Activated T-helper 1 cell treated with anti-CD3 and anti-CD28 coated beads, Interleukin-2, amount 50 U/mL, for 16 hours (primary cell): ENCODE measurements at places on chromosomes 6 and 20.

- DNase-seq, result no peak
Observed at GRCh38 chr6:6564154-6564553, 24.4 kb upstream of the LY86 start.

GRCh38 chr20:8913456-8913855 lies 155.4 kb upstream of the PLCB4 start:
- DNase-seq, result no peak

DNA sequence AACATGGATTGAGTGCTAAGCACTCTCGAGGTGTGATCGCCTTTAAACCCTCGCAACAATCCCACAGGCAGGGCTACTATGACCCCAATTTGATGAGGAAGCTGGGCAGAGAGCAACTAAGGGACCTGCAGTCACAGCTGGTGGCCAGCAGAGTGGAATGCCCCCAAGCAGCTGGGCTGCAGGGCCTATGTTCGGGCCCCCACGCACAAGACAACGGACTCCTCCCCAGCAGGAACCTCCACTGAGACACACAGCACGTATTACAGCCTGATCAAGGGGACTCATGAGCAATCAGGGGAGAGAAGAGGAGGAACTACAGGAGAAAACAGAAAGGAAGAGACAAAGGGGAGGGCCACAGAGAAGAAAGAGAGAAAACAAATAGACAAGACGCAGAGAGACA lies 21.7 kb downstream of the CST7 start:
- no peak for DNase-seq

GRCh38 chr6:36283608-36284007 lies 13.7 kb downstream of the PNPLA1 start:
- DNase-seq, result no peak

GRCh38 chr6:10626154-10626741 lies 68.2 kb downstream of the C6orf52 start:
- DNase-seq, result no peak

- DNase-seq, result no peak
Observed at GRCh38 chr20:10218536-10219451, at the start of gene SNAP25. Gene SNAP25, plus strand, starts transcription at chr20:10218830. Its CDS starts 56,662 bp downstream, at chr20:10275492.

DNA sequence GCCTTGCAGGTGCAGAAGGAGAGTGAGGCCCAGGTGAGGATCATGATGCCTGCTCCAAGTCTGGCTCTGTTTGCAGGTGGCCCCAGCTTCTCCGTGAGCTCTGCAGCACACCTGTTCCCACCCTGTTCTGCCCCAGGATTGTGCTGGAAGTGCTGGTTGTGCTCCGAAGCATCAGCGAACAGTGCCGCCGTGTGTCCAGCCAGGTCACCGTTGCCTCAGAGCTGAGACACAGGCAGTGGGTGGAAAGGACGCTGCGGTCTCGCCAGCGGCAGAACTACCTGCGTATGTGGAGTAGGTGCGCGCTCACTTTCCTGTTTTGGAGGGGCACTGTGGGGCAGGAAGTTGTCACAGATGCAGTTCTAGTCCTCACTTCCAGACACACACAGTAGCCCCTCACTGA lies 25.0 kb downstream of the ERMARD start:
- DNase-seq, result no peak

DNA sequence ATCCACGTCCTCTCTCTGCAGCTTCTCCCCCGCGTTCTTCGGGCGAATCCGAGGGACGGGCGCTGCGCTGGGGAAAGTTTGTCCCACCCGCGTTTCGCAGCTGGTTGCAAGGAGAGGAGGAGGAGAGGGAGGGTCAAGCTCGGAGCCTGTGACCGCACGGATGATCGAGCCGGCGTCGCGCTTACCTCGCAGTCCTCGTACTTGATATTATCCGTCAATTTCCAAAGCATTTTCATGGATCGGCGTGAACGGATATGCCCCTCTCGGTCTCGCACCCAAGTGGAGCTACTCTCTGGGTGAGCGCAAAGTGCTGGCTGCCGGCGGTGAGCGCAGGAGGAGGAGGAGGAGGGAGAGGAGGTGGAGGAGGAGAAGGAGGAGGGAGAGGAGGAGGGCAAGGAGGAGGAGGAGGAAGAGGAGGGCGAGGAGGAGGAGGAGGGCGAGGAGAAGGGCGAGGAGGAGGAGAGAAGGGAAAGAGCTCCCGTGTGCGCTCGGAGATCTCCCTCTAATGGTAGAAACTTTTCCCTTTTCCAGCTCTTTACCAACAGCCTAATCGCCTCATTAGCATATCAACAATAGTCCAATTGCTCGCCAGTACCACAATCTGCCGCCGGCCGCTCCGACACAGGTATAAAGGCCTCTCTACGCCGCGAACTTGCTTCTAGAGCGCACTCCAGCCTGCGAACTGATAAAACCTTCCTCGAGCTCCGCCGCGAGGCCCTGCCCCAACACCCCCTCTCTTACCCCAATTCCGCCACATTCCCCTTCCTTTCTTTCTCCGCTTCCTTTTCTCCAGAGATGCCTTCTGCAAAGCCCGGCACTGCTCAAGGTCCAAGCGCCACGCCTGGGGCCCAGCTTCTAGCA lies at the start of gene TFAP2A:
TFAP2A (minus strand) TSS at position 319 of the 861 bp plus-strand sequence; CDS start at position 236, 83 bp downstream.
- DNase-seq, result no peak

DNA sequence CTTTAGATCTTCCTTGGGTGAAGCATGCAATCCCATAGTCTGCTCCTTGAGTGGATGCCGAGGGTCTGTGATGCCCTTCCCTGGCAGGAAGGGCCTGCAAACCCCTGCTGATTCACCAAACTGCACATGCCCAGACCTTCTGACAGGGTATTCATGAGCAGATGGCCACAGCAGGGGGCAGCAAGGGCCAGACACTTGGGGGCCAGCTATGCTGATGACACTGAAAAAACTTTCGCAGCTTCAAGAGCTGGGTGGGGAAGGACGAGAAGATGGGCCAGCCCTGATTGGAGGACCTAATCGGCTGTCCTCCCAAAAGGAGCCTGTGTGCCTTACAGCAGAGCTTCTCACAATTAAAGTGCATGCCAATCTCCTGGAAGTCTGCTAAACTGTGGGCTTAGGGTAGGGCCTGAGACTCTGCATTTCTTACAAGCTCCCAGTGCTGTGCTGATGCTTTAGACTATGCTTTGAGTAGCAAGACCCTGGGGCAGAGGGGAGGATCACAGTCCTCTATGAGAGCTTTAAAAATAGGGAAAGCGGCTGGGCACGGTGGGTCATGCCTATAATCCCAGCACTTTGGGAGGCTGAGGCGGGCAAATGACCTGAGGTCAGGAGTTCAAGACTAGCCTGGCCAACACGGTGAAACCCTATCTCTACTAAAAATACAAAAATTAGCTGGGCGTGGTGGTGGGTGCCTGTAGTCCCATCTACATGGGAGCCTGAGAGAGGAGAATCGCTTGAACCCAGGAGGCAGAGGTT lies 15.2 kb upstream of the GDAP1L1 start:
- no peak for DNase-seq

GRCh38 chr6:166737261-166737660 lies 110.2 kb upstream of the RPS6KA2 start:
- DNase-seq, result no peak

DNA sequence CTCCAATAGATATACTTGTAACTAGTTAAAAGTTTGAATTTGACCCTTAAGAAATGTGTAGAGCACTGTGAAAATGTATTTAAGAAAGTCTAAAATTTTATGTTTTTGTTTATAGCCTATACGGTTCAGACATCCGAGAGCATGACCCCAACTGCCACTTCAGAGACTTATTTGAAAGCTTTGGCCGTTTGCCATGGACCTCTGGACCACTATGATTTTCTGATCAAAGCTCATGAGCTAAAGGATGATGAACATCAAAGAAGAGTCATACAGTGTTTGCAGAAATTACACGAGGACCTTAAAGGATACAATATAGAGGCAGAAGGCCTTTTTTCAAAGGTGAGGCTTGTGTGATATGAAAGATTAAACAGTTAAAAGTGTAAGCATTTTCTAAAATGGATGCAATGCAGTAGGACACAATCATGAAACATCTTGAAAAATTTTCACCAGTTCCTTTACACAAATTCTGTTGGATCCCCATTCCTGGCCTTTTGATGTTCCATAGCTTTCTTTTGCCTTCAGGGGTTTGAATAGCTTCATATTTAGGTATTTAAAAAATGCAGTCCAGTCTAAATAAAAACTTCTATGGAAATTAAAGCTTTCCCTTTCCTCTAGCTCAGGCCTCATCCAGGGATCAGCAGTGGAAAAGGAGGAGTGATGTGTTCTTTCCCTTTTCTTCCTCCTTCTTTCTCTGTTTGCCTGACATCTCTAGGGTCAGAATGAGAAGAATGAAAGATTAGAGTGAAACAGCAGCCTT lies 29.0 kb downstream of the AFG1L start:
- no peak for DNase-seq

GRCh38 chr20:474581-474980 lies 12.2 kb upstream of the TBC1D20 start:
- DNase-seq, result no peak

- no peak for DNase-seq
Observed at GRCh38 chr6:6842291-6842690, 253.8 kb downstream of the LY86 start.

DNA sequence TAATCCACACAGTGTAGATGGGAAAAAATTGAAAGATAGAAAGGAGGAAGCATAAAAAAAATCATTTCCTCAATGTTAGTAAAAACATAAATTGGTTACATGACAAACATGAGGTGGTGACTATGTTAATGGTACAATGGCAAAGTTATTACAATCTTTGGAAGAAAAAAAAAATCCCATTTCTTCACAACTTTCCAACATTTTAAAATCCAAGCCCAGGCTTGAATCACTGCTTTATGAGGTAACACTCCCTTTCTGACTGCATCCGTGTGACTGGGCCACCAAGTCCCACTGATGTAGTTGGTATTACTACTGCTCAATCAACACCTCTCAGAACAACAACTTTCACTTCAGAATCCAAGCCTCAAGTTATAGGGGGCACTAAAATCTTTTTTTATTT lies 160.4 kb downstream of the BTBD9 start:
- no peak for DNase-seq

DNA sequence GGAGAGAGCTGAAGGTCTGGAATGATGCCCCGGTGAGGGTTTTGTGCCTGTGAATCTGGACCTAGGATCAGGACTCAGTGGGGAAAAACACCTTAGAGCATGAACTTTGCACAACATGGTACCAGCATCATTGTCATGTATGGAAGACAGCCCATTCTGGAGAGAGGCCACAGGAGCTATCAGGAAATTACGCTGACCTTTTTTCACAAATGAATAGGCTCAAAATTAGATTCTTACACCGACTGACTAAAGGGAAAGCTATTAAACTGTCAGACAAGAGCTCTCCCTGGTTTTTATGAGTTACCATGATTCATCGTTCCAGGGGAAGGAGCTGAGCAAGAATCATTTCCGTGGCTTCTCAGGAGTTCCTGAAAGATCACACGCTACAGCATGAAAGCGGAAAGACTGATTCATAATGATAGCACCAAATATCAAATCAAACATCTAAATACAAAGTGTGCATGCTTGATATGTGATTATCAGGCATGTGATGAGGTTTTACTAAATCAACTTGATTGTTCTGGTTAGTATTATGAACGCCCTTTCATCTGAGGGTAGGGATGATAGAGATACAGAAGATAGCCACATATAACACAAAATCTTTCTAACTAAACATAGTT lies 224.9 kb upstream of the SMLR1 start:
- no peak for DNase-seq

GRCh38 chr20:44762466-44763140 lies 16.9 kb downstream of the KCNK15 start:
- DNase-seq, result no peak

- no peak for DNase-seq
Observed at GRCh38 chr6:47964969-47965368, 146.0 kb downstream of the PTCHD4 start.

DNA sequence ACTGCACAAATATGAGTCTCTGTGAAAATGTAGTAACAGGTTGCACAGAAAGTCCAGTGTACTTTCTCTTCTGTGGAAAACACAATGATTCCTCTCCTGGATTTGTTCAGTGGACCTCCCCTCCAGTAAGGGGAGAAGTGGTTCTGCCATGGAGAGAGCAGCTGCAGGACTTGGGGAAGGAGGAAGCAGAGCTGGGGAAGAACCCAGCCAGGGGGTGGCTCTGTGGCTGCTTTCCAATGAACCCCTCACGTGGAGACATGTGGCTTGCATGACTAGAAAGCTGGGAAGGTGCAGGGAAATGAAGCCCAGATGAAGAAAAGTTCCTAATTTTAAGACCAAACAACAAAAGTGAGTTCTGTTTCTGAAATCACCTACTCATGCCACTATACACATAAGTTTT lies 31.9 kb downstream of the HMGN3 start:
- DNase-seq, result no peak

DNA sequence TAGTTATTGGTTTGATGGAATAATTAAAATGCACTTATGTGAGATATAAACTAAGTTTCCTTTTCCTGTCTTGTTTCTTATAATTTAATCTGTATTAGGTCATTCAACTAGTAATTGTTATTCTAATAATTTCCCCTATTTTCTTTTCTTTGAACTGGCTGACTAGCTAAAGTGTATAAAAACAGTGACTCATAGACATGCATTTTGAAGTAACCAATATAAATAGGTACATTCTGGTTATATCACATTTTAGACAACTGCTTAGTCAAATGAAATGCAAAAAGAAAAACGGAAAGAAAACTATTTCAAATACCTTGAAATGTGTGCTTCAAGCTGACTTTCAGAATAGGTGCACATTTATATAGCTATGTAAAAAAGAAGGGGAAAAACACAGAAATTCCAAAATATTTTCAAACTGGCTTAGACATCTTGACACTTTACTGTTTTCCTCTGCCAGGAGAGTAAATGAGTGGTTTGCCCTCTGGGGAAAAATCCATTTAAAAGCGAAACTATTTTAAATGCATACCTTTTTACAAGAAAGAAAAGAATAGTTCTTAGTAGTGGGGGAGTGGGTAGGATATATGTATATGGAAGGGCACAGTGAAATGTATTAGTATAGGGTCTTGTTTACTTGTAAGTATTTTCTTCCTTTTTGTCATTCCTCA lies 28.3 kb downstream of the KCNQ5 start:
- DNase-seq, result no peak

DNA sequence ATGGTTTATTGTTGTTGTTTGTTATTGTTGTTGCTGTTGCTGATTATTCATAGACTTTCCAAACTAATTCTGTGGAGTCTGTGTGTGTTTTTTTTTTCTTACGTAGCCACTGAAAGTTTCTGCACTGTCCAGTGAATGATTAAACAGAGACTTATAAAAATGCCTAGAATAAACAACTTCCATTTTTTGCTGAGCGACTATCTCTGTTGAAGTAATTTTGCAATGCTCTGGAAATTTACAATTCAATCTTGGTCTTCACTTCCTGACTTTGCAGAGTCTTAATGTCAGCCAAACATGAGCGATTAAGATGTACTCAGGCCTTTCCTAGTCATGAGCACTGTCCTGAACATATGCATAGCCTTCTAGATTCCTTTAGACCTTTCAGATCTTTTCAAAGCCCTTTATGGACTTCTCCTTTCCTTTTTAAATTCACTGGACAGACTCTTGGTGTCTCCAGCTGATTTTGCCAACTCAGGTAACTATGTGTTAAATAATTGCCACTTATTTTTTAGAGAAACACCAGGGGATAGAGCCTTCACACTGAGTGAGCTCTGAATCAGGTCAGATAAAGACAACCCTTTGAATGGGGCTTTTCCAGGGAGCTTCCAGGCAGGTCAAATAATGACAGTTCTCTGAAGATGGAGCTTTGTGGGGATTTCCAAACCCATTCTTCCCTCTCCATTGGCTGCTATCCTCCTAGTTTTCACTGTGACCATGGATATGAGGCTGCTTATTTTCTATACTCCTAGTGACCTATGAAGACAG lies 622.8 kb upstream of the EPHA7 start:
- no peak for DNase-seq
